Kidney capillary endothelial cell (primary cell): ENCODE measurements at places on chromosomes 4 and X.

- DNase-seq: no peak
These were observed 8.0 kb downstream of the ZNF827 start for GRCh38 chr4:145930592-145930991.

GRCh38 chr4:95505799-95506198, 43.0 kb downstream of the UNC5C start:
- no peak for DNase-seq

DNA sequence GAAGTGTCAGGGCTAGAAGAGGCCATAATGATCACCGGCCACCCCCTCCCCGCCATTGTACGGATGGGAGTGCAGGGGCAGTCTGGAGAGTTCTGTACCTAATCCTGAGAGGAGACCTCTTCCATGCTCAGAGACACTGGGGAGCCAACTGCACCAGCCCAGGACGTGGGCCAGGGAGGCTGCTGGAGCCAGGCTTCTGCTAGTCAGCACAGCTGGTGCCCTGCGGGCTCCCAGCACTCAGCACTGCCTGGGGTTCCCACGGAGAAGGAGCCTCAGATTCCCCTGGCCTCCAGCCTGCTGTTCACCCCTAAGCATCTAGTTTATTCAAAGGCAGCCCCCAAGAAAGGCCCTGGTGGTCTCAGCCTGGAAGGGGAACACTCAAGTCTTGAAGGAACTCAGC, 28.8 kb downstream of the ABLIM2 start:
- DNase-seq: no peak

GRCh38 chr4:1415681-1415981, 9.4 kb upstream of the NKX1-1 start:
- DNase-seq: no peak

GRCh38 chr4:182929296-182929695, 12.1 kb upstream of the DCTD start:
- no peak for DNase-seq

DNA sequence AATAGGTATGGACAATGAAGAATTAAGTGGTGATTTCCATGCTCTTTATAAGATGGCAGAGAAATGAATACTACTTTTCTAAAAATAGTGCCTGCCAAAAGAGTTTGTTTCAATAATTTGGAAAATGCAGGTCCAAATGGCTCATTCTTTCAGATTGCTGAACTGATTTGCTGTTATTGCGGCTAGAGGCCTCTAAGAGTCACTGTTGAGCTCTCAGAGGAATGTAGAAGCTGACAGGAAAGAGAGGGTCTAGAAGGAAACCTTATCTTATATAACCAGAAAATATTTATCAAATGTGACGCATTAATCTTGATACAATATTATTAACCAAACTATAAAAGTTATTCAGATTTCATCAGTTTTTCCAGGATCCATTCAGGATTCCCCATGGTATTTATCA, 65.7 kb upstream of the PAGE1 start:
- peak; percentile 10 for DNase-seq

DNA sequence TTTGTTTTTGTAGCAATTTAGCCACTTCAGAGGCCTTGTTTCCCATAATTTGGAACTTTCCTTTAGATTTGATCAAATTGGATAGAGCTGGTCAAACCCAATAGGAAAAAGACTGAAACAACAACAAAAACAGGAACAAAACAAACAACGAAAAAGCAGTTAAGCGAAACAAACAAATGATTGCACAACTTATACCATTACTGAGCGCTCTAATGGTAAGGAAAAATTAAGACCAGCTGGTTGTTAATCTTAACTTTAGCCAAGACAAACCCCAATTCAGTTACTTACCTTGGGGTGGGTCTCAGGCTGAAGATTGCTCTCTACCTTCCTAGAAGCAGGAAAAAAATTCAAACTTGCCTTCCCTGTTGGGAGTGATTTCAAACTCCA, 38.3 kb downstream of the SPCS3 start:
- no peak for DNase-seq

DNA sequence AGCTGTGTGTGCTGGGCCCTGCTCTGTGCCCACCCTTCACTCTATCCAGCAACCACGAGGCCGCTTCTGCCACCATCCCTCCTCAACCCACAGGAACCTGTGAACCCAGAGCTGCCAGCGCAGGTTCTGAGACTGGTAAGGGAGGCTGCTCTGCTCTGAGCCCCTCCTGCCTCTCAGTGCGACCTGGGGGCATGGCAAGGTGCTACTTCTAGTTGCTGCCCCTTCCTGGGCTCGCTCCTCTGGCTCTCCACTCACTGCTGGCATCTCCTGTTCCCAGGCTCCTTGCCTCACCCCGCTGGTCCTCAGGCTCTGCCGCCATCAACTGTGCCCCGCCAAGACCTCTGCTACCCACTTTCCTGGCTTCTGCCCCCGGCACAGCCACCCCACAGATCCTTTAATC, 39.3 kb downstream of the RNF212 start:
- no peak for DNase-seq

- no peak for DNase-seq
These were observed 32.9 kb upstream of the DIPK2B start for GRCh38 chrX:45233531-45233930.

- DNase-seq: no peak
These were observed 244 bp downstream of the EIF2S3 start for GRCh38 chrX:24055043-24055356.

DNA sequence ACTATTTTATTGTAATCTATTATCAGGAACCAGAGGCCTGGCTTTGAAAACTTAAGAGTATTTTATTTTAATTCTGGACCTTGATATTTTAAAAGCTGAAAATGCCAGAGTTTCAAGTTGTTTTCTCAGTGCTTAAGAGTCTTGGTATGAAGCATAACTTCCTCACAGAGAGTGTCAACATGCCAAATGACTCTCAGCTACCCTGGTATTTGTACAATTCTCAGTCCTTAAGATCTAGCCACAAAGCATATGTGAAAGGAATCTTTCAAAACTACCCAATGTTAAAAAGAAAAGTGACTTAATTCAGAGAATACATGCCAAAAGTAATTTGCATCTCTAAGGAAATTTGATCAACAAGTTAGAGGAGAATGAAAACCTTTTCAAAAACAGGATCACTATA, 171.9 kb downstream of the DKK2 start:
- DNase-seq: no peak

DNA sequence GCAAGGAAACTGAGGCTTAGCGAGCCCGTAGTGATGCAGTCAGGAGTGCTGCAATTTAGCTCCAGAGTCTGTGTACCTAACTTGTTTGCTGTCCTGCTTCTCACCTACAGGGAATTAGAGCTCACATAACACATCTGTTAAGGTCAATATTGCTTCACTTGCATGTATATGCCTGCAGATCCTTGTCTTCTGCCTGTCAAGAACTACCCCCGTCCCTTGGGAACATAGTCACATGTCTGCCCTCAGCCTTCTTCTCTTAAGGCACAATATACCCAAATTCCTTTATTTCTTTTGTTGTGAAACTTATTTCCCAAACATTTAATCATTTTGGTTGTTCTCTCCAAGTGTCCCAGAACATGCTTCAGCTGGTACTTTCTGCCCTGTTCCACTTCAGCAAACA, 103.3 kb upstream of the LEF1 start:
- DNase-seq: no peak

GRCh38 chr4:81422595-81422994, 49.1 kb downstream of the RASGEF1B start:
- no peak for DNase-seq

GRCh38 chr4:156999175-156999517, 27.5 kb upstream of the PDGFC start:
- peak; percentile 97 for DNase-seq

DNA sequence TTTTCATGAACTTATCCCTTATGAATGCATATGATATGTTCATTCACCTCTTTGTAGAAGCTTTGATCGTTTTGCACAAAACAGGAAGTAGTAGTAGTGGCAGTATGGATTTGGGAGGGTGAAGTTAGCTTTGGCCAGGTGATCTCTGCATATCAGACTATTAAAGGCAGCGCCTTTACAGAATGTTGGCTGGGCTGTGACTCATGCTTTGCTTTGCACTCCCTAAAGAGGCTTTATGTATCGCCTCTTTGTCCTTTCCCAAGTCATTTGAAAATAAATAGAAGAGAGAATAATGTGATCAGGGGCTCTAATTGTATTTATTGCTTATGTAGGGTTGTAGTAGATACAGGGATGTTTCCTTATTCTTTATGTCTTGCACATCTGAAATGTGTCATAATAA, 50.4 kb downstream of the SHROOM3 start:
- DNase-seq: no peak

DNA sequence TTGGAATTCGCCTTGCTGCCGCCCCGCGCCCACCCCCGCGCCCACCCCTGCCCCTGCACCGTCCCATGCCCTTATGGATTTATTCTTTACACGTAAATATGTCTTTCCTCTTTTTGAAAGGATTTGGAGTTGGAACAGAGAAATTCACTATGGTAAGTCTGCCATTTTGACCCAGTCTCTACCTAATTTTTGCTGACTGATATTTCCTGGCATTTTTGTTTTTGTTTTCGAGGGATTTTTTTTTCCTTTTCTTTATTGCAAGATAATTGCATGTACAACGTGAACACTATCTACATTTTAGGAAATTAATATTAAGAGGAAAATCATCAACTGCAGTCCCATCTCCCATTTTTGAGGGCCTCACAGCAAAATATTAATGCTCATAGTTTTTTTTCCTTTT, 468 bp upstream of the SPIN2B start:
- no peak for DNase-seq

- DNase-seq: no peak
These were observed 9.9 kb downstream of the ZNF157 start for GRCh38 chrX:47380268-47380667.

GRCh38 chr4:175927121-175927520, 115.1 kb upstream of the GPM6A start:
- no peak for DNase-seq

- DNase-seq: no peak
These were observed 211.7 kb upstream of the AGTR2 start for GRCh38 chrX:115958687-115959359.

GRCh38 chrX:96692890-96693289, 8.2 kb downstream of the DIAPH2 start:
- DNase-seq: no peak

DNA sequence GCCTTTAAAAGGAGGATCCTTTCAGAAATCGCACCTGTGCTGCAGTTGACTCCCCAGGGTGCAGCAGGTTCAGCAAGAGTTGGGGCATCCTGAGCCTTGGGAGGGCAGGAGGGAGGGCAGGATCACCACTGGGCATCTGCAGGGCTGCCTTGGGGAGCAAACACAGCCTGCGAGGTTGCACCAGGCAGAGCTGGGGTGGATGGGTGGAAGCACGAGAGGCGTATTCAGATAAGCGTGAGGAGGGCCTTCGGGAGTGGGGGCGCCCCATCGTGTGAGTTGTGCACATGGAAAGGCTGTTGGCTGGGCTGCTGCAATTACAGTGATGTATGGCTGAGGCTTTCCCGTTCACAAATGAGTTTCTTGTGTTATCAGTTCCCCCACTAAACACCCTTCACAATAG, 55.5 kb downstream of the PSAPL1 start:
- no peak for DNase-seq

DNA sequence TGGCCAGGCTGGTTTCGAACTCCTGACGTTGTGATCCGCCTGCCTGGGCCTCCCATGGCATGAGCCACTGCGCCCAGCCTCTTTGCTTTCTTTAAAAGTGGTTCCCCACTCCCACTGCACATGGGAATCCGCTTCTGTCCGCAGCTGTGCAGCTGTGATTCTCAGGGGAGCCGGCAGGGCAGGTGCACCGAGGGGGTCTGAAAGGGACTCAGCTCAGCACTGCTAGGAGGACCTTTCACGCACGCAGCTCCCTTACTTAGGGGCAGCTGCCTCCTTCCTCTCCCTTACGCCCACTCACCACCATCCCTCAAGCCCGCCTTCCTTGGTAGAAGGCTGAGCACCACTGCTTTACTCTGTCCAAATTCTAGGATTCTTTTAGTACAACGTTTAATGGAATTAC, 40.4 kb upstream of the CYP4V2 start:
- no peak for DNase-seq

GRCh38 chr4:89660444-89661172, 176.4 kb downstream of the SNCA start:
- no peak for DNase-seq
